ENCODE measurements at places on chromosomes 13 and 19.

DNA sequence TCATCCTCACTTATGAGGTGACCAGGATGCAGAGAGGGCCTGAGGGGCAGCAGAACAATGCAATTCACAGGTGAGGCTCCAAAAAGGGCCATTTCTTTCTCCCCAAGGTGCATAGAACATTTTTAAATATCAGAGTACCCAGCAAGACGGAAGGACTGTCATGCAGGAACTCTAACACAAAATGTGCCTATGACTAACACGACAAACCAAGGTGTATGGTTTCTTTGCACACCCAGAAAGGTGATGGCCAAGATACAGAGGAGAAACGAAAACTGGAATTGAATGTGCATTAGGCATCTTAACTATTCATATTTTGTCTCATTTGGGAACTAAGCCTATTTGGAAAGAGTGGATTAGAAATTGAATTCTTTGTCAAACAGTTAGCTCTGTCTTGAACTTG is 29.9 kb downstream of the SHISA2 start:
- DNase-seq = no peak

DNA sequence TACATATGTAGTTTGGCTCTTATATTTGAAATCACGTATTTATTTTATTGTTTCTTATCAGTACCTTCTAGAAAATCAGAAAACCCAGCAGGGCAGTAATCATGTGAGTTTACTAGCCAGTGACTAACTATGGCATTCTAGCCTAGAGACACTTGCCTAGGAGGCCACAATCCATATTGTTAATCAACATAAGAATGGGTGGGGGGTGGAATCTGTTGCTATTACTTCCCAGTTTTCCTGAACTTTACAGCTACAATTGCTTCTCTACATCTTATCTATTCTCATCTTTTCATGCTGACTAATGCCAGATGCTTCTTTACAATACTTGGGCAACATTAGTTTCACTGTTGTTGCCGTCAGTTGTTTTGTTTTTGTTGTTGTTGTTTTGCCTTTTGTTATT is 18.7 kb upstream of the ATXN8OS start:
- no peak for DNase-seq

DNA sequence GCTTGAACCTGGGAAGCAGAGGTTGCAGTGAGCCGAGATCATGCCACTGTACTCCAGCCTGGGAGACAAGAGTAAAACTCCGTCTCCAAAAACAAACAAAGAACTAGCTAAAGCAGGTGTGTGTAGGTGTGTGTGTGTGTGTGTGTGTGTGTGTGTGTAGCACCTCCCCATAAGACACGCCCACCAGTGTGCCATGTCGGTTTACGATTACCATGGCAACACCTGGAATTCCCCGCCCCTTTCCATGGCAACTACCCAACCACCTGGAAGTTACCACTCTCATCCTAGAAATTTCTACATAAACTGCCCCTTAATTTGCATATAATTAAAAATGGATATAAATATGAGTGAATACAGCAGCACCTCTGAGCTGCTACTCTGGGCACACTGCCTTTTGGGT is 80.9 kb upstream of the ADGRE5 start:
- DNase-seq = no peak

DNA sequence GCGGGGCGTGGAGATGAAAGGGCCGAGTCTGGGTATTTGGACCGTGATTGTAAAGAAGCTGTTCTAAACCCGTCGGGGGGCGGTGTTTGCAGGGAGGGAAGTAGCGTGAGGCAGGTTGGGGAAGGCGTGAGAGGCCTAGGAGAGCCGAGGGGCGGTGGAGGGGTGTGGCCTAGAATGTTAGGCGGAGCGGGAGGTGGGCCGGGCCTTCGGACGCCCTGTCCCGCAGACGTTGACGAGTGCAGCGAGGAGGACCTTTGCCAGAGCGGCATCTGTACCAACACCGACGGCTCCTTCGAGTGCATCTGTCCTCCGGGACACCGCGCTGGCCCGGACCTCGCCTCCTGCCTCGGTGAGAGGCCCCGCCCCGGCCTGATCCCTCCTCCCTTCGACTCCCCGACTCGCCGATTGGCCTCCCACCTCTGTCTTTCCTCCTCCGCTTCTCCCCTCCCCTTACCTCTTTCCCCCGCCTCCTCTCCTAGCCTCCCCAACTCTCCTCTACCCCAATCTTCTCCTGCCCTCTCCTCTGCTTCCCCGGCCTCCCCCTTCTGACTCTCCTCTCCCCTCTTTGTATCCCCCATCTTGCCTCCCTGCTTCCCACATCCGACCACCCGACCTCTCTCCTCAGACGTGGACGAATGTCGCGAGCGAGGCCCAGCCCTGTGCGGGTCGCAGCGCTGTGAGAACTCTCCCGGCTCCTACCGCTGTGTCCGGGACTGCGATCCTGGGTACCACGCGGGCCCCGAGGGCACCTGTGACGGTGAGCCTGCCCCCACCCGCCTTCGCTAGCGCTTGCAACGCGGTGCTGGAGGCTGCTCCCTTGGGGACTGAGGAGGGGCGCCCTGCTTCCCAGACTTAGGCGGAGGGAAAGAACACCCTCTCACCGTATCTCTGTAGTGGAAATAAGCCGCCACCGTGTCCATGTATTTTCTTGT is 12.8 kb downstream of the LTBP4 start:
- no peak for DNase-seq

GRCh38 chr13:48121733-48122132 is 26.8 kb upstream of the MED4 start:
- DNase-seq = no peak

DNA sequence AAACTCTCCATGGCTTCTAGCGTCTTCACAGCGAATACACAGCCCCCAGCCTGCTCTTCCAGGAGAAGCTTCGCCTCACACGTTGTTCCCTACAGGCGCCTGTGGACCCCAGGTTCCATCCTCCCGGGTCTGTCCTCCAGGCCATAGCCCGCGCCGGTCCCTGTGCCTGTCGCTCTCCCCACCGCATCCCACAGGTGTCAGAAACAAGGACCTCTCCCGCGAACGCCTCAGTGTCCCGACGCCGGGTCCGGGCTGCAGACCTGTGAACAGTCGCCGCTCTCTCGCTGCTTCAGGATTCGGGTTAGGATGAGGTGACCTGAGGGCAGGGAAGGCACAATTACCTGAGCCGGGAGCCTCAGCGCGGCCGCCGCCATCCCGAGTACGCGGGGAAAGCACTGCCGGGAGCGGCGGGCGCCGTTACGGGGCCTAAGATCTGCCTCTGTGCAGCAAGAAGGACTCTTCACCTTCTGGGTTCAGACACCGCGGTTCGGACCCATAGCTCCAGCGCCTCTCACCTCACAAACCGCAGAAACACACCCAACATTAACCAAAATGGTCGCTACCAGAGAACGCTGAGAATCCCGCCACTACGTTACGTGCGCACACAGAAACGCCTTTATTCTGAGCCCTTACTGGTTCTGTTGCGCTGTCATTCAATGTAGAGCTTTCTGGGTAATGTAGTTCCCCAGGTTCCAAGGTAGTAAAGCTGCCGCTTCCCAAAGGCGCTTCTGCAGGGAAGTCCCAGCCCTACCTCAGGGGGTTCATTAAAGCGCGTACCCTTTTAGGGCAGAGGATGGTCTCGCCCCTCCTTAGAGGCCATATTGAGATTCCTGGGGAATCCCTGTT is at the start of gene ZNF418:
TSS of gene ZNF418 (minus strand) at position 583 of the 846 bp plus-strand sequence. CDS start 1,580 bp downstream, outside the sequence.
- DNase-seq = peak; percentile 80

DNA sequence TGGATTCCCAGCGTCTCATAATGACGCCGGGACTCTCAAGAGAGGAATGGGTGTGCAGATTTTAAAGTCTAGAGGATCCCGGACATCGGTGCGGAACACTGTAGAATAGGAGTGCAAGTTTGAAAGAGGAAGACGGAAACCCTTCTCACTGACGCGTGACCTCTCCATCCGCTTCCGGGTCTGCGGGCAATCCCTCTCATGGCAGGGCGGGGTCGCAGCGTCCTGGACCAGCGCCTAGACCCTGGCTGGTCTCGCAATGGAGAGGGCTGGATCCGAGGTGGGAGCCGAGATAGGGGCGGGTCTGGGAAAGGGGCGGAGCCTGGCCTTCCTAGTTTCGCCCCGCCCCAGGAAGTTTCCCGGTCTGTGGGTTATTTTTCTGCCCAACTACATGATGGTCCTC is 4.6 kb upstream of the ZNF845 start:
- no peak for DNase-seq

- DNase-seq = no peak
These were observed at the start of gene LYL1 for GRCh38 chr19:13102666-13103580. LYL1 (minus strand) TSS chr19:13102858; CDS start chr19:13101171, 1,687 bp downstream.

GRCh38 chr13:35835989-35836388 is 295.2 kb downstream of the DCLK1 start:
- no peak for DNase-seq

Measured in neuronal stem cell (in vitro differentiated cells).